ENCODE measurements at places on chromosomes 2 and 18.

- no peak for DNase-seq
Measured at GRCh38 chr2:207282916-207283315, 117.2 kb upstream of the KLF7 start.

GRCh38 chr18:29608982-29609381 is 1432.1 kb upstream of the CDH2 start:
- no peak for DNase-seq

- DNase-seq = no peak
Measured at GRCh38 chr2:1488851-1489250, 75.6 kb downstream of the TPO start.

DNA sequence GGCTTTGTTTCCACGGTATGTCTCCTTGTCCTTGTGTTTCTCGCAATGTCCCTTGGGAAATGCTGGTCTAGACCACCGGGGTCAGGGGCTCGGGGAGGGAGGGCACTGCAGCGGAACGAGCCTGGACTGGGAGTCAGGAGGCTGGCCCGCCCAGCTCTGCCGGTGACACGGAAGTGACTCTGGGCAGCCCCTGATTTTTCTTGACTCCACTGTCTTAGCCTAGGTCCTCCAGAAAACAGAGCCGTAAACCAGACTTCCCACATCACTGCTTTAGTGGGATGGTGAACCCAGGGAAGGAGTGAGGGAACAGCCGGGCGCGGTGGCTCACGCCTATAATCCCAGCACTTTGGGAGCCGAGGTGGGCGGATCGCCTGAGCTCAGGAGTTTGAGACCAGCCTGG is 144.2 kb downstream of the ASB1 start:
- DNase-seq = no peak

DNA sequence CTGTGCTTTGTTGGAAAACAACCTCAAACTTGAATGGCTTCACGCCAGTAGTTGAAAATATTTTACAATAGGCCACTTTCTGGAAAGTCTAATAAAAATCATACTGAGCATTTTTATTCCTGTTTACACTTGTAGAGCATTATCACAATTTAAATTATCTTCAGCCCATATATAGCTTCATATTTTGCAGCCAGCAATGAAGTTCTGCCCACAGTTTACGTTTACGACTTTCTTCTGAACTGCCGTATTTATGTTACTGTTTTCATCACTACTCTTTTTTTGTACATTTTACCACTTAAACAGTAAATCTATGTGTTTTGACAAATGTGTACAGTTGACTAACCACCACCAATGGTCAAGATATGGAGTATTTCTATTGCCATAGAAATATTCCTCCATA is 86.2 kb downstream of the COPS8 start:
- DNase-seq = no peak

DNA sequence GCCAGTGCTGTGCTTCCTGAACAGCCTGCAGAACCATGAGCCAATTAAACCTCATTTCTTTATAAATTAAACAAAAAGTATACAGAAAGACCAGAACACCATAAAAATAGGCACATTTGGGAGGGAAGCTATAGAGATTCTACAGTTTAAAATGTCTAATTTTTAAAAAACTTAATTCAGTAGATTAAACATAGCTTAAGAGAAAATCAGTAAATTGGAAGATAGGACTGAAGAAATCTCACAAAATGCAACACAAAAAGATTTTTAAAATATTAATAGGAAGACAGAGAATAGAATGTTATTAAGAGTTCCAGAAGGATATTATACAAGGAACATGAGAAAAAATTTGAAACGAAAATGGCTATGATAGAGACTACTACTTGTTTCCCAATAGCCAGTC is 90.5 kb upstream of the SPTBN1 start:
- DNase-seq = no peak

DNA sequence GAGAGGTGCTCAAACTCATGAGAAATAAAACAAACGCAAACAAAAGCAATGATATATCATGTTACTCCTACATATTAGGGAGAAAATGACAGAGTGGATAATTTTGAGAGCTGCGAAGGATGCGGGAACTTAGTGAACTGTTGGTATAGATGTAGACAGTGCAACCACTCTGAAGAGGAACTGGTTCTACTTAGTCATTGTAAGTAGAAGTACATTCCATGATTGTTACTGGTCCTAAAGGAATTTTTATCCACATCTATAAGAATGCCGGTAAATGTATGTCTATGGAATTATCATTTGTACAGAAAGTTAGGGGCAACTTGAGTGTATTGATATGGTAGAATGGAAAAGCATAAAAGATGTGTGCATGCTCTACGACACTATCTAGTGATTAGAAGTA is 1238.4 kb downstream of the LRP1B start:
- no peak for DNase-seq

- no peak for DNase-seq
Measured at GRCh38 chr2:27681841-27682240, 18.2 kb downstream of the SLC4A1AP start.

DNA sequence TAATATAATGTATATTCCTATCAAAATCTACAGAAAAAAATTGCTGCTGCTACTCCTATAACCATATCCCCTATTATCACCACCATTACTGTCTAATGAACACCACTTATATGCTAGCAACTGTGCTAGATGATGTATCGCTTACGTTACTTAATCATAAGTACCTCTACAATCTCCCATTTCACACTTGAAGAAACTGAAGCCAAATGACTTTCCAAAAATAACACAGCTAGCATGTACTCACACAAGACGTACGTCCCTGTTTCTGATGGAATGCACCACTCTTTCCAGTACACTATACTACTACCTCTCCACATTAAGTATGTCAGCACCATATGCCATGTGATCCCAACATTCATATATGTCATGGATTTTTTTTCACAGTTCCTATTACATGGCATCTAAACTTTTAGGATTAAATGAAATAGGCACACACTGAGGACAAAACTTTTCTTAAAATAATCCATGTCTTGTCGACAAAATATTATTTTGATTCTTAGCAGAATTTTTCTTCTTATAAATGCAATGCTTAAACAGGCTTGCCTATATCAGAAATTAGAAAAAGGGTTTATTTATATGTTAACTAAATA is 112.8 kb downstream of the NBAS start:
- no peak for DNase-seq

- DNase-seq = no peak
Measured at GRCh38 chr2:130755256-130756052, at the start of gene AMER3. AMER3 (plus strand) TSS chr2:130755540; CDS start chr2:130762073, 6,533 bp downstream.

DNA sequence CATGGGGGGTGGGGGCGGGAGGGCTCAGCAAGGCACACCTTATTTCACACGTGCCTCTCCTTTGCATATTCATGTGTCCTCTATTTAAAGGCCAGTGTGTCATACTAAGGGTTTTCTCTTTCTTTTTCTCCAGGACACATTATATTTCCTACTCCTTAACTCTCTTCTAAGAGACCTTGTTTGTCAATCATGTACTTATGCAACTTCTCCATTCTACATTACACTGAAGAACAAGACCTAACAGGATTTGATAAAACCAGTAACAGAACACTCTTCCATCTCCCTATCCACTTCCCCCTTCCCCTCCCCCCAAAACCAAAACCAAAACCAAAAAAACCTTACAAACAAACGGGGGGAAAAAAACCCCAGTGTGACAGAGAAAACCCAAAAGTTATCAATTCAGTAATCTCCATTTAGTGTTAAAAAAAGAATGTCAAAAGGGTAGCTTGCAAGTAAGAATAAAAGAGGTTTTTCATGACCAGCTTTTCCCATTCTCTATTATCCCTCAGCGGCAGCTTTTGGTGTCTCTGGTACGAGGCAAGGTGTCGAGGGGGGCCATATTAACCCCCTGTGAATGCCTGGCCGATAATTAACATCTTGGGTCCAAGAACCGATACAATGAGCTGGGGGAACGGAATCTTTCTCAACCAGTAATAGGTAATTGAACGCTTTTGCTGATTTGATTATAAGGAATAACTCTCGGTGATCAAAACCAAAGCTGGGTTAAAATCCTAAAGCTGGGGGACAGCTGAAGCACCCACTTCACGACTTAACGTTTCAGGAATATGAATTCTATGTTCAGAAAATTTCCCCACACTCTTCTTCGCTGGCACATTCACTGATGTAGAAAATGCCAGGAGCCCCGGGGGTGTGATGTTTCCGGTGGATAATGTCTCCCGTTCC is 191.0 kb upstream of the TCF4 start:
- DNase-seq = no peak

DNA sequence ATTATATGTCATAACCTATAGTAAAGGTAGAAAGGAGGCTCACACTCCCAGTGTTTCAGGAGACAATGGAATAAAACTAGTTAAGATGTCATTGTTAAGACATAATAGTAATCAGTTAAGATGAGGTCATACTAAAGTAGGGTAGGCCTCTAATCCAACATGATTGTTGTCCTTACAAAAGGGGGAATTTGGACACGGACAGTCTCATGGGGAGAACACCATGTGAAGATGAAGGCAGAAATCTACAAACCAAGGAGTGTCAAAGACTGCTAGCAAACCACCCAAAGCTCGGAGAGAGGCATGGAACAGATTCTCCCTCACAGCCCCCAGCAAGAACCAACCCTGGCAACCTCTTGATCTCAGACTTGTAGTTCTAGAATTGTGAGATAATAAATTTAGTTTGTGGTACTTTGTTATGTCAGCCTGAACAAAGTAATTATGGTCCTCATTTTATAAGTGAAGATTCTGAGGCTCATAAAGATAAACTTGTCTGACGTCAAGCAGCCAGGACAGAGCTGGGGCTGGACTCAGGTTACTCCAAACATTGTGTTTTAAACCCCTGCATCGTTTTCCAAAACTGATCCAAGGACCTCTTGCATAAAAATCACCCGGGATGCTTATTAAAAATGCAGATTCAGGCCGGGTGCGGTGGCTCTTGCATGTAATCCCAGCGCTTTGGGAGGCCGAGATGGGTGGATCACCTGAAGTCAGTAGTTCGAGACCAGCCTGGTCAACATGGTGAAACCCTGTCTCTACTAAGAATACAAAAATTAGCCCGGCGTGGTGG is 47.8 kb downstream of the CCDC195 start:
- no peak for DNase-seq

DNA sequence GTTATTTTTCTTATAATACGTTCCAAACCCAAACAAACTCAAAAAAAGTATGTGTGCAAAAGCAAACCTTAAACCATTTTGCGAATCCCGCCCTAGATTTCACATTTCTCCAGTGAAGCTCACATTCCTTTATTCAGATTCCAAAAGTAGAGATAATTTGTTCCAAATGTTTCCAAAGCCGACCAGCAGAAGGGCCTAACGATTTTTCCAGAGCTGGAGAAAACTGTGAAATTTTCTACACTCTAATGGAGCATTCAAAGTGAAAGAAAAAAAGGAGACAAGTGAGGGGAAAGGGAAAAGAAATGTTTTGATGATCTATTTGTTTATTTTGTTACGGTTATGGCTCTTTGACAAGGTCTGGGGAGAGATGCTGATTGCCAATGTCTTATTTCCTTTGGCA is 286.5 kb upstream of the SLC14A2 start:
- DNase-seq = no peak

DNA sequence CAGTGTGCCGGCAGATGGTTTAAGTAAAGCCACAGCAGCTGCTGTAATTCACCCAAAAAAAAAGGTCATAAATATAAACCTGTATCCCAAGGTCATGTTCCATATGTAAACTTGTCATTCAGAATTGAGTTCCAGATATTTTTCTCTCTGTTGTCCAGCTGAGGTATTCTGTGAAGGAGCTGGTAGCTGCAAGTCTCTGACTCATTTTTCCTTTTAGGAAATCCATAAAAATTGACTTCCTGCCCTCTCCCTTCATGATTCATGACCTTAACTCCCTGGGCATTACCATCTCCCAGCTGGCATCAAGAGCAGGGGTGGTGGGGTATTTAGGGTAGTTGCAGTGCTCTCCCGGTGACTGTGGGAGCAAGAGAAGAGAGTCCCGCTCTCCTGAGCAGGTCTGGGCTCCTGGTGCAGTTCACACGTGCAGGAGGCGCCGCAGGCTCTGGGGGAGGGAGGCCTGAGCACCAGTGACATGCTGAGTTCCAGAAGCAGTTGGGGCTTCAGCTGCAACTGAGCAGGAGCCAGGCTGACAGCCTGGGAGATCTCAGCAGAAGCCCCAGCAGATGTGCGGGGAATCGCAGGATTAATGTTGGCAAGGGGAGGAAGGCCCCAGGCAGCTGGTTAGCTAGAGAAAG is 192.6 kb downstream of the MGAT5 start:
- DNase-seq = peak; percentile 94

GRCh38 chr2:50773211-50773932 is 258.6 kb downstream of the NRXN1 start:
- no peak for DNase-seq

- DNase-seq = peak; percentile 8
Measured at GRCh38 chr18:27184115-27185024, 738 bp downstream of the CHST9 start.

DNA sequence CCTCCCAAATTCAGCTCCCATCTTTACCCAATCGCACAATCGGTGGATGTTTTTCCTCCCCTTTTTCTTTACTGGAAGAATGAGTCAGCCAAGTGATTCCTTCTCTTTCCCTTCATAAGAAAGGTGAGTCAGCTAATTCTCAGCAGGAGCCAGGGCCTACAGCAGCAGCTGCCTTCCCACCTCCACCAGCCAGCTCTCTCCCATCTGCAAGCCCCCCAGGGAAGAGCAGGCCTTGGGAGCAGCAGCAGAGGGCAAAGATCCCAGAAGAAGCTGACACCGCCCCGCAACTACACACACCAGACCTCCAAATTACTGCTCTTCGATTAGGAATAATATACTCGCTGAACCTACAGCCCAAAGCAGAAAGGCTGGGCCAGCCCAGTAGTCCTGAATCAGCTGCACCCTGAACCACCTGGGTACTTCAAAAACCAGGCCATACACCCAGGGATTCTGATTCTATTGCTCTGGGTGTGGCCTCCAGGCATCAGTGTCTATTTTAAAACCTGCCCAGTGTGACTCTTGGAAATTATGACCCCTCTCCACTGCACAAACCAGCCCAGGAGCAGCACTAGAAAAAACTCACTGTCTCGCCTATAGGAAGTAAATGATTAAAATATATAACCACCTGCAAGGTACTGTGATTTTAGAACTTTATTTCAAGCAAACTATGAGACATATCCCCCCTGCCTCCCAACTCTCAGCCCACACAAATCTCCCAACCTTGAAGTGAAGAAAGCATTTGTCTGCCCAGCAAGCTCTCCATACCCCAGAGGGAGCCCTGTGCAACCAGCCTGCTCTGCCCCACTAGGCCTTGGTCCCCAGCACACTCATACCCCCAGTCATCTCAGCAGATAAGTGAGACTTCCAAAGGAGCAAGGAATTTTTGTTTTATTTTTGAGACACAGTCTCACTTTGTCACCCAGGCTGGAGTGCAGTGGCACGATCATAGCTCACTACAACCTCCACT is 7.3 kb downstream of the SFXN5 start:
- DNase-seq = no peak

DNA sequence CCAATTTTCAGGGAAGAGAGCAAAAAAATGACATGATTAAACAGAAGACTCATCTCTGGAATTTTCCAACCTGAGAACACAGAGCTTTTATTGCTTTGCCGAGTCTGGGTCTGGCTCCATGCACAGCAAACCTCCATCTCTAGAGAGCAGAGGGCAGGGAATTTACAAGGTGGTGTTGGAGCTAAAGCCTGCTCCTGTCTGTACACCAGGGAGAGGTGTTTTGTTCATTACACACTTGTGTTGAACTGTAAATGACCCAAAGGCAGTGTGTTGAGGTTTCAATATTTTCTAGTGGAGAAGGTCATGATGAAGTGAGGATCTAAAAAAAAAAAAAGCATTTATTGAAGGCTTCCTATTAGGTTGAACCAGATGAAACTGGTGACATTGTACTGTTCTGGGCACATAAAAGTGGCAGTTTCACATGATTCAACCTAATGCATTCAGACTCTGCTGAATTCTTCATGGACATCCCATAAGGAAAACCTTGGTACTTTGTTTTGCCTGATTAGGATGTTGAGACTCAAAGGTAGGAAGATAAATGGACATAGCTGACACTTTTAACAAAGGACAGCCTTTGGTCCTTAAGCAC is 238.3 kb downstream of the CLIP4 start:
- DNase-seq = no peak

GRCh38 chr2:144526831-144527230 is 6.9 kb upstream of the ZEB2 start:
- DNase-seq = no peak
